Activated CD8-positive, alpha-beta memory T cell treated with anti-CD3 and anti-CD28 coated beads for 4 hours (primary cell): ENCODE measurements at places on chromosomes 16 and 17.

DNA sequence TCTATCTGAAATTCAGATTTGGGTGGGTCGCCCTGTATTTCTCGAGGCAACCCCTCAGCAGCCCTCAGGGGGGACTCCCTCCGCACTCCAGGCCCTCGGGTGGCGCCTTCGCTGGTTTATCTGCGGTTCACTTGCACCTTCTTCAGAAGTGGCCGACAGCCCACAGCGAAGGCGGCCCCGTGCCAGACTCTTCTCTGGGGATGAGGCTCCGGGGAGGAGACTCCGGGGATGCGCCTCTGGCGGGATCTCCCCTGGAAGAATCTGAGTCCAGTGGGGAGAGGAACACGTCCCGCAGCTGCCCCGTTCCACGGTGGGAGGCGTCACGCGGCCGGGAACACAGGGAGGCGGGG is 63.9 kb upstream of the DNAJA2 start:
- no peak for DNase-seq

- no peak for DNase-seq
Measured at GRCh38 chr16:13829697-13830299, 90.2 kb upstream of the ERCC4 start.

DNA sequence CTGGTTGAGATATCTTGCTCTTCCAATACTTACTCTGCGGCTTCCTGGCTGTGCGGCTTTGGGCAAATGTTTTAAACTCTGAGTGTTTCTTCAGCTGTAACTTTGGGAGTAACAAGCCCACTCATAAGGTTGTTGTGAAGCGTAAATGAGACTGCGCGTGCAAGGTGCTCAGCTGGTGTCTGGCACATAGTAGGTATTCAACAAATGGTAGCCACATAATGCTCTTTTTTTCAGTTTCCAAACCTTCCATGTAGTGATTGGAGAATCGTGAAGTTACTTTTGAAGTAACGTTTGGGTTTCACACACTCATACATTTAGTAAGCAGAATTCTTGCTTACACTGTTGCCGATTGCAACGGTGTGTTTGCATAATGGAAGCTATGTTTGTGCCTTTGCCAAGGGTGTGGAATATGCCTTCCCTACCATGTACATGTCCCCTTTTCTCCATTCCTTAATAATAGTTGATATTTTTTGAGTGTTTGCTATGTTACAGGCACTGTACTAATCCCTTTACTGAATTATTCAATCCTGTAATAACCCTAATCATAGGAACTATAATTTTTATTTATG is 829 bp downstream of the DHRS7B start:
- no peak for DNase-seq

DNA sequence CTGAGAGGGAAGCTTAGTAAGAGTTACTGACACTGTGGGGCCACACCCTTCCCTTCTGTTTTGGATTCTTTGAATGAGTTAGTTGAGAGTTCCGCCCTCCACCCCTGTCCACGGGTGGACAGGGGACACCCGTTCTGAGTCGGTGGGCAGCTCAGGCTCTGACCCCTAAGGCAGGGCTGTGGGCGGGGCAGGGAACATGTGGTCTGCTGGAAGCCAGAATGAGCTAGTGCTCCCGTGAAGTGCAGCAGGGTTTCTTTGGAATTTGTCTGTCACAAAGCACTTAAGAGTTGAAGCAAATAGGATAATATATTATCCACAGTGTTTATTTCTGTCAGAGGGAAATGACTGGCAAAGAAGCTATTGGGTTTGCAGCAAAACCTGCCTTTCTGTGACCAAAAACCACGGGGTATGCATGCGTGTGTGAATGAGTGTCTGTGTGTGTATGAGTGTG is 90.1 kb downstream of the CLEC16A start:
- DNase-seq = no peak
